Muscle of back (tissue), 13 donors: ENCODE measurements at places on chromosomes 1 and 21. TPM values are rescaled to one million over a fixed set of nuclear protein-coding genes. Genes with fewer than 3 reads are reported as not detected.

DNA sequence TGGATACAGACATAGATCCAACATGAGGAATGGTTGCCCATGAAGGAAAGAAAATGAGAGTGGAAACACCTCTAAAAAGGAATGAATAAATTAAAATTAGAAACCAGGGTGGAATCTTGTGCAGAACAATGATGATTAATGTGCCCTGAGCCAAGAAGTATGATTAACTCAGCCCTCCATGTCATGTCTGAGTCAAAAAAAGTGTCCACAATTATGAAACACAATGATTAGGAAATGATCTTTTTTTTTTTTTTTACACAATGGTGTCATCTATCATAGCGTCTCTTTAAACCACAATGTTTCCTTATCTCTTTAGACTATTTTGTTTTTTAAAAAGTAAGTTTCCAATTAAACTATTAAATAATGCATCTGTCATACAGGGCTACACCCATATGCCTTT, 78.9 kb upstream of the RAB4A start:
- no peak for DNase-seq

RCAN3 gene
- 1.6 TPM for polyA plus RNA-seq

LCE1B gene
- polyA plus RNA-seq, result not detected

DNA sequence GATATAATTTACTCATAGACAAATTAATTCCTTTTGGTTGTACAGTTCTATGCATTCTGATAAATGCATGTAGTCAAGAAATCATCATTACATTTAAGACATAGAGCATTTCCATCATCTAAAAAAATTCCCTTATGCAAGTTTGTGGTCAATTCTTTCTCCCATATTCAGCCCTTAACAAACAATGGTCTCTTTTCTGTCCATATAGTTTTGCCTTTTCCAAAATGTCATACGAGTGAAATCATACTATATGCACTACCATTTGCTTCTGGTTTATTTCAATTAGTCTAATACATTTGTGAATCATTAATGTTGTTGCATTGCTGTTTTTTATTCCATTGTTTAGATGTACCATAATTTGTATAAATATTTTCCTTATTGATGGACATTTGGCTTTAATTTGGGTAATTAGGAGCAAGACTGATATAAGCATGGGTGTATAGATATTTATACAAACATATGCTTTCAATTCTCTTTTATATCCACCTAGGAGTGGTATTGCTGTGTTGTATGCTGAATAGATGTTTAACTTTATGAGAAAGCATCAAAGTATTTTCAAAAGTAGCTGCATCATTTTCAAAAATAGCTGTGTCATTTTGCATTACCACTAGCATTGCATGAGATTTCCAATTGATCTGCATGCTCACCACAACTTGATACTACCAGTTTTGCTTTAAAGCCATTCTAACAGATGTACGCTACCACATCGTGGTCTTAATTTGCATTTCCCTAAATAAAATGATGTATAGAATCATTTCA, 397.0 kb upstream of the ADAMTS5 start:
- DNase-seq, result no peak
